Stimulated activated naive B cell treated with anti-CD40 and anti-IgM and Interleukin-4, amounts not matched to agents 10 μg/mL and 1 μg/mL and 100 μg/mL, for 72 hours (primary cell): ENCODE measurements at places on chromosomes 5 and 9.
A peak's percentile ranks its signal among the peaks of the same experiment; 100 is the strongest.

DNA sequence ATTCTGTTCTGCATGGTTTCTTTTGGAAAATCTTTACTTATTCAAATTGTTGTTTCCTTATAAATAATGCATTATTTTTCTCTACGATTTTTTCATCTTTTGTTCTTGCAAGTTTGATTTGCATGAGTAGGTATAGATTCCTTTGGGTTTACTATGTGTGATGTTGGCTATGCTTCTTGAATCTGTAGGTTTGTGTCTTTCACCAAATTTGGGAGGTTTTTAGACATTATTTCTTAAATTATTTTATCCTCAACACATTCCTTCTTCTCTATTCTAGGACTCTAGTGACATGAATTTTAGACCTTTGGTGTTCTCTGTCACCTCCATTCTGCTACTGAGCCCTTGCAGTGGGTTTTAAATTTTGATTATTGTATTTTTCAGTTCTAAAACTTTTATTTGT lies 219.0 kb downstream of the CWC27 start:
- no peak for DNase-seq
- no peaks in the 10 kb centered on the region for H3K27me3 ChIP-seq
- H3K4me1 ChIP-seq = peaks cover 9% of the 10 kb centered on the region
- H3K27ac ChIP-seq = no peak overlapping the region
- peaks cover 53% of the 10 kb centered on the region for H3K36me3 ChIP-seq

GRCh38 chr9:137484551-137485315 lies 25.6 kb upstream of the NSMF start:
- H3K36me3 ChIP-seq = peaks cover 4% of the 10 kb centered on the region
- no peak overlapping the region for H3K4me3 ChIP-seq
- peaks cover 4% of the 10 kb centered on the region for H3K4me1 ChIP-seq
- no peak for DNase-seq
- no peaks in the 10 kb centered on the region for H3K27me3 ChIP-seq
- H3K27ac ChIP-seq = no peak overlapping the region

DNA sequence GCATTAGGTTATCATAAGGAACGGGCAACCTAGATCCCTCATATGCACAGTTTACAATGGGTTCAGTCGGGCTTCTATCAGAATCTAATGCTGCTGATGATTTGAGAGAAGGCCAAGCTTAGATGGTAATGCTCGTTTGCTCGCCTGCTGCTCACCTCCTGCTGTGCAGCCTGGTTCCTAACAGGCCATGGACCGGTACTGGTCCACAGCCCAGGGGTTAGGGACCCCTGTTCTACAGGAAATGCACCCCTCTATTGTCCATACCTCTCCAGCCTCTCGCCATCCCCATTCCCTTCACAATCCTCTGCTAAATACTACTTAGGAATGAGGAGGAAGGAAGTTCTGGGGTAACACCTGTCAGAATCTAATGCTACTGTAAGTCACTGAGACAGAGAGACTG lies 75.1 kb downstream of the OXCT1 start:
- no peak for DNase-seq
- no peaks in the 10 kb centered on the region for H3K4me1 ChIP-seq
- H3K27me3 ChIP-seq = no peaks in the 10 kb centered on the region
- peaks cover 46% of the 10 kb centered on the region for H3K36me3 ChIP-seq
- no peak overlapping the region for H3K4me3 ChIP-seq

DNA sequence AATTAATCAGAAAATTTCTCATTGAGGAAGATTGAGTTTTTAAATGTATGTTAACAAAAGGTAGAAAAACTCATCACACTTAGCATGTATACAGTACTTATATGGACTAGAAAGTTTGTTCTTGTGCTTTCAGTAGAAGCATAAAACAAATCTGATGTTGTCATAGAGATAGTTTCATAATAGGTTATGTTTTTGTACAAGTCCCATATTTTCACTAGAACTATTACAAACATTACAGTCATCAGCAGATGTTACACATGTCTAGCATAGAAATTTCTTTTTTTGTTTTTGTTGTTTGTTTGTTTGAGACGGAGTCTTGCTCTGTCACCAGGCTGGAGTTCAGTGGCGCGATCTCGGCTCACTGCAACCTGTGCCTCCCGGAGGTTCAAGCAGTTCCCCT lies 131.4 kb downstream of the COMMD10 start:
- no peak for DNase-seq
- no peaks in the 10 kb centered on the region for H3K27me3 ChIP-seq
- H3K4me1 ChIP-seq = peaks cover 4% of the 10 kb centered on the region
- H3K36me3 ChIP-seq = peaks cover 16% of the 10 kb centered on the region
- no peak overlapping the region for H3K27ac ChIP-seq

GRCh38 chr5:57505272-57506200 lies 22.9 kb upstream of the ACTBL2 start:
- no peak overlapping the region for H3K27ac ChIP-seq
- no peaks in the 10 kb centered on the region for H3K36me3 ChIP-seq
- no peak overlapping the region for H3K4me3 ChIP-seq
- peaks cover 1% of the 10 kb centered on the region for H3K27me3 ChIP-seq

GRCh38 chr5:76406673-76407072 lies 3.6 kb downstream of the IQGAP2 start:
- no peaks in the 10 kb centered on the region for H3K27me3 ChIP-seq
- no peak for DNase-seq
- no peak overlapping the region for H3K27ac ChIP-seq
- peaks cover 41% of the 10 kb centered on the region for H3K4me1 ChIP-seq
- H3K36me3 ChIP-seq = peaks cover 1% of the 10 kb centered on the region

GRCh38 chr9:82101475-82101874 lies 112.9 kb downstream of the SPATA31D1 start:
- no peaks in the 10 kb centered on the region for H3K4me1 ChIP-seq
- H3K36me3 ChIP-seq = peaks cover 11% of the 10 kb centered on the region
- H3K27ac ChIP-seq = no peak overlapping the region
- no peaks in the 10 kb centered on the region for H3K27me3 ChIP-seq
- no peak overlapping the region for H3K4me3 ChIP-seq
- no peak for DNase-seq

DNA sequence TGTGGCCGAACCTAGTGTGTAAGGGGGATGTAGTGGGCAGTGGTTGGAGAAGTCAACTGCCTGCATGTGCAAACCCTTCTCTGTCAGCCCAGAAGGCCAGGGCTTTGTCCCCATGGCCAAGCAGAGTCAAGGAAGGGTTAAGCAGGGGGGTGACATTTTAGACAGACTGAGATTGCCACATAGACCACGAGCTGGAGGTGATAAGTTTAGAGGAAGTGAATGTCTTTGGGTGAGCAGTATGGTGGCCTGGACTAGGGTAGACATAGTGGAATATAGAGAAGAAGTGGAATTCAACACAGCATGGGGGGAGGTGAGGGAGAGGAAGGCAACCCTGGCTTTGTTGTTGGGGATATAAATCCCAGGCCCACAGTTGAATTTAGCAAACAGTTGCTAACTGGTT lies 38.7 kb upstream of the CDKN2AIPNL start:
- DNase-seq = no peak
- H3K27ac ChIP-seq = no peak overlapping the region
- no peaks in the 10 kb centered on the region for H3K27me3 ChIP-seq
- no peak overlapping the region for H3K4me3 ChIP-seq
- peaks cover 55% of the 10 kb centered on the region for H3K4me1 ChIP-seq

DNA sequence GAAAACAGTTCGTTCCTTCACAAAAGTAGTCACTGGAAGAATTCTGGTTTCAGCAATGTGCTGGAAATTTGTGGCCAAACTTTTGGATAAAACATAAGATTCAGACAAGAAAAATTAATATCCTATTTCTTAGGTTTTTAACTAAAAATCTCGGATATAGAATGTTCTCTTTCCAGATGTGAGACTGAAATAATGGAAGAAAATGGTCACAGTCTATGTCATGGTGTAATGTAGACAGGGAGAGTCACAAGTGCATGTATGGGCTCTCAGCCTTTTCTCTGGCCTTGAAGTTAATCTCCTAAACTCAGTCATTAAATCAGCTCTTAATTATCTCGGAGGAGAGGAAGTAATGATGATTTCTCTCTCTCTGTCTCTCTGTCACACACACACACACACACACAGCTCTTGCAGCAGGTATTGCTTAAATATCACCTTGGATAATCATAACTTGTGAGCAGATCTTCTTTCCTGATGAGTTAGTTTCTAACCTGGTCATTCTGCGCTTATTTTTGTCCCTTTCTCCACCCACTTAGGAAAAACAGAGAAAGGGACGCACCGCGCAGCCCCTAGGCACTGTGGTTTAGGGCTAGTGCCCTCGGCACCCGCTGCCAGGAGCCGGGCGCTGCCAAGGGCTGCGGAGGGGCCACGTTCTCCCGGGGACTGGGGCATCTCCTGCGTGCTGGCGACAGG lies 672 bp upstream of the ITGA2 start:
- H3K36me3 ChIP-seq = no peaks in the 10 kb centered on the region
- H3K27ac ChIP-seq = no peak overlapping the region
- peaks cover 8% of the 10 kb centered on the region for H3K4me1 ChIP-seq
- no peak for DNase-seq
- H3K27me3 ChIP-seq = peaks cover 49% of the 10 kb centered on the region
- peak overlapping the region; percentile 63 for H3K4me3 ChIP-seq

GRCh38 chr5:135467051-135467625 lies 15.0 kb upstream of the TIFAB start:
- no peaks in the 10 kb centered on the region for H3K36me3 ChIP-seq
- H3K4me3 ChIP-seq = no peak overlapping the region
- no peak overlapping the region for H3K27ac ChIP-seq
- DNase-seq = no peak

GRCh38 chr9:77731008-77731698 lies 83.0 kb upstream of the GNA14 start:
- no peak for DNase-seq
- H3K36me3 ChIP-seq = no peaks in the 10 kb centered on the region
- no peaks in the 10 kb centered on the region for H3K27me3 ChIP-seq
- H3K4me1 ChIP-seq = peaks cover 4% of the 10 kb centered on the region

DNA sequence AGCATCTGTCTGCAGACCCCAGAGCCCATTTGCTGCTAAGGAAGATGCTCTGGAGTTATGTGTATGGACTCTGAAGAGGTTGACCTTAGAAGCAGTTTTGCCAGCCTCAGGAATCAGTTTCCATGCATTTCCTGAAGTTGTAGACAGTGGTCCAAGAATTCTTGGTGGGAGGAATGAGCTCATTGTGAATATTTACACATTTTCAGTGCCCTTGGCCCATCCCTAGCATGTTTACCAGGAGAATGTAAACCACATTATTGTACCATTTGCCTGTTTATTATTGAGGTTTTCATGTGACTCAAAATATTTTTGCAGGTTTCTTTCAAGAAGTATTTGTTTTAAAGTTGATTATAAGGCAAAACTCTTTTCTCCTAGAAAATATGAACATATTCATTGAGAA lies 93.8 kb downstream of the NXNL2 start:
- no peaks in the 10 kb centered on the region for H3K27me3 ChIP-seq
- H3K36me3 ChIP-seq = no peaks in the 10 kb centered on the region
- no peak overlapping the region for H3K4me3 ChIP-seq
- no peak for DNase-seq
- H3K4me1 ChIP-seq = no peaks in the 10 kb centered on the region

DNA sequence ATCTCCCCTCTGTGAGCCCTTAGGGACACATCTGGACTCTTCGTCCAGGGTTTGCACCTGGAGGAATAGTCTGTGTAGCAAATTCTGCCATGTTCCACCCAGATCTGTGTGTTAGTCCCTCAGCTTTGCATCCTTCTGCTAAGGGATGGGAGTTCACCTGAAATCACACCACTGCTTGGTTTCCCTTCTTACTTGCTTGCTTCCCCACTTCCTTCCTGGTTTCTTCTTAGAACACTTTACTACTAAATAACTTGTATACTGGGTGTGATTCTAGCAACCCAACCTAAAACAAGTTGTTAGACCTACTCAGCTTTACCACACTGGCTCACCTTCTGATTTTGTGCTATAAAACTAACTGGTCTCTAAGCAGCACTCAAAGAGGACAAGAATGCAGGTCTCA lies 202.6 kb upstream of the MAP3K1 start:
- no peak for DNase-seq
- peaks cover 48% of the 10 kb centered on the region for H3K4me1 ChIP-seq
- no peak overlapping the region for H3K4me3 ChIP-seq
- peaks cover 16% of the 10 kb centered on the region for H3K36me3 ChIP-seq
- H3K27ac ChIP-seq = no peak overlapping the region
- H3K27me3 ChIP-seq = no peaks in the 10 kb centered on the region

- no peaks in the 10 kb centered on the region for H3K4me1 ChIP-seq
- no peaks in the 10 kb centered on the region for H3K27me3 ChIP-seq
- H3K27ac ChIP-seq = no peak overlapping the region
- no peaks in the 10 kb centered on the region for H3K36me3 ChIP-seq
- no peak overlapping the region for H3K4me3 ChIP-seq
Measured at GRCh38 chr5:100697970-100698369, 162.8 kb downstream of the FAM174A start.

- no peak overlapping the region for H3K4me3 ChIP-seq
- H3K36me3 ChIP-seq = no peaks in the 10 kb centered on the region
- no peak overlapping the region for H3K27ac ChIP-seq
- no peaks in the 10 kb centered on the region for H3K4me1 ChIP-seq
- no peaks in the 10 kb centered on the region for H3K27me3 ChIP-seq
Measured at GRCh38 chr5:117261948-117262571, 687.4 kb upstream of the SEMA6A start.

DNA sequence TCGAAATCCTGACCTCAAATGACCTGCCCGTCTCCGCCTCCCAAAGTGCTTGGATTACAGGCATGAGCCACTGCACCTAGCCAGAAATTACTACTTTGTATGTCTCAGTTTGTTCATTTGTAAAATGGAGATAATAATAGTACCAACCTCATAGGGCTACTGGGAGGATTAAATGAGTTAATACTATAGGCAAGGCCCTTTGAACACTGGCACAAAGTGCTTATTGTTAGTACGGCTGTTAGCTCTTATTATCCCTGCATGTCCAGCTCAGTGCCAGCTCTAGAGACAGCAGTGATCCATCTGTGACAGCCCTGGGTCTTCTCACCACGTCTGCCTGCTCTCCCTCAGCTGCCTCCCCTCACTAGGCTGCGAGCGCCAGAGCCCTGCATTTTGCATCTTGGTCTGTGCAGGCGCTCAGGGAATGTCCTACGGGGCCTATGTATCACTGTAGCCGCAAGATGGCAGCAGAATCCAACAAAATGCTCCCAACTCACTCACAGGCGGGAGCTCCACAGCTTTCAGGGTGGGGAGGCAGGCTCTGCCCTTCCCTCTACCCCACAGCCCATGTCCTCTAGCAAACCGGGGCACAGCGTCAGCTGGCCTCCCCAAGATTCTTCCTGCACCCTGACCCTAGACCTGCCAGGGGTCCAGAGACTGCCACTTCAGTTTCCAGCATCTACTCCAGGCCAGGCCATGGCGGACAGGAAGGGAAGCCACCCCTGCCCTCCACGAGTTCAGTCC lies 17.7 kb upstream of the AKNA start:
- H3K4me3 ChIP-seq = no peak overlapping the region
- H3K27ac ChIP-seq = no peak overlapping the region
- H3K36me3 ChIP-seq = peaks cover 11% of the 10 kb centered on the region
- H3K27me3 ChIP-seq = no peaks in the 10 kb centered on the region
- H3K4me1 ChIP-seq = peaks cover 14% of the 10 kb centered on the region

DNA sequence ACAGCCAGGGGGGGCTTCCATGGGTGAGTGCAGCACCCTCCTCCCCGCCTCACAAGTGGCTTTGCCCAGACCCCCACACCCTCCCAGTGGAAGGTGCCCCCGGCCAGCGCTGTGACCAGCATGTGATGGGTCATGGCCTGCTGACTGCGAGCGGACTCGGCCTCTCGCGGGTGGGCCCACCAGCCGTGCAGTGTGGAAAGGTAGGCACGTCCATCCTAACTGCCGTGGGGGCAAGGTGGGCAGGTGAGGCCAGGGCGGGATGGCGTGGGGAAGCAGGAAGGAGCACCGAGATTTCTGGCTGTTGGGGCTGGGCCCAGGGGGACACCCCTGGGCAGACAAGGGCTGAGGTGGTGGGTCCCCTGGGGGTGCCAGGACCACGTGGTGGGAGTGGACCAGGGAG lies 12.1 kb downstream of the SOHLH1 start:
- H3K4me1 ChIP-seq = no peaks in the 10 kb centered on the region
- H3K27me3 ChIP-seq = peaks cover 24% of the 10 kb centered on the region
- DNase-seq = no peak
- no peaks in the 10 kb centered on the region for H3K36me3 ChIP-seq
- H3K4me3 ChIP-seq = no peak overlapping the region
- H3K27ac ChIP-seq = no peak overlapping the region
